Caki2 (cell line): ENCODE measurements at places on chromosomes 7 and 10. TPM values are rescaled to one million over a fixed set of nuclear protein-coding genes. Genes with fewer than 3 reads are reported as not detected.

GRCh38 chr10:45627412-45628048, 45.0 kb downstream of the ZFAND4 start:
- DNase-seq: no peak

GRCh38 chr7:120877701-120878100, 19.8 kb upstream of the TSPAN12 start:
- DNase-seq: no peak

DNA sequence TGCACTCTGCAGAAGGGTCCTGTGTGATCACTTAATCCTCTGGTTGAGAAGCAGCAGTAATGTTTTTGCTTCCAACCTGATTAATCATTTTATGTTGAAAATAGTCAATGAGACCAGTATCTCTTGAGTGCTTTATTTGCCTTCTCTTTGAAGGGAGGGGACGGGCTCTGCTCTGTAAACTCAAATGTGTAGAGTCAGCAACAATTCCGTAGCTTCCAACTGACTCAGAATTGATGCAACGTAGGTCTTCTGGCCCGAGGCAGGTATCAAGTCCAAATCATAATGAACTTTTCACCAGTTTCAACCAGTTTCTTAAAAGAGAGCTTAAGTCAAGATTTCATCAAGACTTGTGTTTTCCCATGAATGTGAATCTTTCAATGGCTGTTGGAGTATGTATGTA, 26.3 kb downstream of the GUSB start:
- no peak for DNase-seq

DNA sequence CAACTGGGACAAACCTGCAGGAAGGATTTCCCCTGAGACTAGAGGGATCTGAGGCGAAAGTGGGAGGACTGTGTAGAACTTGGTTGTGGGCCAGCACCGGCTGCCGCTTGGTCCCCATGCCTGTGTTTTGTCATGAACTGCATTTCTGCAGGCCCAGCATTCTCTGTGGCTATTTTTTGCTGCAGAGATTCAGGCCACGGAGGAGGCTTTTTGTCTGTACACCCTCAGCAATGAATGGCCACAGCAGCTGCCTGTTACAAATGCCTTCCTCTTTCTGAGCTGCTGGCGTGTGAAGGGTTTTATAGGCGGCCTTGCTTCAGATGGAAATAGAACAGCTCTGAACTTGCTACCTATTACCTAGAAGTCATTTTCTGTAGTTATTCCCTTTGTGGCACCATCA, 164.4 kb downstream of the SH2D4B start:
- DNase-seq: no peak

GRCh38 chr7:150626696-150627095, 5.5 kb downstream of the GIMAP6 start:
- no peak for DNase-seq

DNA sequence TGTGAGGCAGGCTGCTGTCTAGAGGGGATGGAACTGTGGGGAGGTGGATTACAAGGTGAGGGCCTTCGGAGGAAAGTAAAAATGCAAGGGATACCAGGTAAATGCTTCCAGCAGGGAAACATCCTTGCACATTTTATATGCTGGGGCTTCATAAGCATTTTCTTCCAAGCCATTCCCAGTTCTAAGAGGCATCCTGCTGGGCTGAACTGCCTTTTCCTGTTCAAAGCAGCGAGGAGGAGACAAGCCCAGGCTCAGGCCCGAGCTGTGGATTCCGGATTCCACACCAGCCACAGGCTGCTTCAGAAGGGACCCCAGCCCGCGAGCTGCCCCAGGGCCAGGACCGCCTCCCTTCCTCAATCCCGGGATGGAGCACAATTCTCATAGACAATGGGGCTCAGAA, 249.7 kb downstream of the TNS3 start:
- DNase-seq: no peak

- no peak for DNase-seq
Measured at GRCh38 chr7:102248456-102249395, 37.9 kb upstream of the SH2B2 start.

DNA sequence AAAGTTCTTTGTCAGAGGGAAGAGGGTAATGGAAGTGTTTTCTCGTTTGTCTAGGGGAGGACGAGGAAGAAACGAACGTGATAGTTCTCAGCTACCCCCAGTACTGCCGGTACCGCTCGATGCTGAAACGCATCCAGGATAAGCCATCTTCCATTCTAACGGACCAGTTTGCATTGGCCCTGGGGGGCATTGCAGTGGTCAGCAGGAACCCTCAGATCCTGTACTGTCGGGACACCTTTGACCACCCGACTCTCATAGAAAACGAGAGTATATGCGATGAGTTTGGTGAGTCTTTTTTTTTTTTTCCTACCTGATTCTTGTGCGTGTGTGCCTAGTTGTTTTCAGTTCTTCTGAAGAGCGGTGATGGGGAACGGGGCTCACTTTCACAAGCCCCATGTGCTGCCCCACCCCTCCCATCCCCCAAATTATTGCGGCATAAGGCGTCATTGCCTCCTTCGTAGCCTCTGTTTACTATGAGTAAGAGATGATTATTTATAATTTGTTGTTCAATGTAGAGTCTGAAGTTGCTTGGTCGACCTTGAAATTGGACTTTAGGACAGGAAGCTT, 98.6 kb downstream of the ARID5B start:
- DNase-seq: no peak

- peak; percentile 30 for DNase-seq
Measured at GRCh38 chr10:103265717-103266329, 11.1 kb upstream of the INA start.

- DNase-seq: no peak
Measured at GRCh38 chr7:32285698-32286097, 204.5 kb downstream of the LSM5 start.

DNA sequence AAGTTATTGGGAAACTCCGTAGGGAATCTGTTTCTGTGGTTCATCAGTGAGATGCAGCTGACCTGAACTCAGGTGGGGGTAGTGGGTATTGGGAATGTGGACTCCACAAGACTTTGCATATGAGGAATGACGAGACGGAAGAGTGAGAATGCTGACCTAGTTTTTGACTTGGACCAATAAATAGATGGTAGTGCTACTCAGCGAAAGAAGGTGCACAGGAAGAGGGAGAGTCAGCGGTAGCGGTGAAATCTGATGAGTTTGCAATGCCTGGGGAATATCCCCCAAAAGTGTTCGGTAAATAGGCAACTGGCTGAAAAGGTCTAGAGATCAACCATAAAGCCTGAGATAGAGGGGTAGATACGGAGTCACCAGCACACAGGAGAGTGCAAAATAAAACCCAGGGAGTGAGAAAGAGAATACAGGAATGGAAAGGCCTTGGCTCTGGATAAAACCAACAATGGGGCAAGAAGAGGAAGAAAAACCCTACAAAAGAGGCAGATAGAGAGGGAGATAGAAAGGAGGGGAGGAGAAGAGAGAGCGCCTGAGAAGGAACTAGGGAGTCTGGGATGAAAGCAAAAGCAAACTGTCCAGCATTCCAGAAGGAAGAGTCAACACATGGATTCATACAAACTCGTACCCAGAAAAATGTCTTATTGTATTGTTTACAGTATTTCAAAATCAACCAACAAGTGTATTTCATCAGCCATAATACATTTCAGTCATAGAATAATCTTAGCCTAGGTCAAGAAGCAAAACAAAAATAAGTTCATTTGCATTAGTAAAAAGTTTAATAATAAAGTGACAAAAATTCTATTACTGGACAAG, 5.4 kb downstream of the ARHGAP21 start:
- DNase-seq: no peak

- no peak for DNase-seq
Measured at GRCh38 chr10:50545846-50546245, 77.9 kb downstream of the SGMS1 start.

GRCh38 chr10:128704716-128705115, 578.5 kb upstream of the MKI67 start:
- DNase-seq: no peak

- DNase-seq: no peak
Measured at GRCh38 chr7:36266683-36267082, 113.6 kb downstream of the EEPD1 start.

GRCh38 chr10:111756217-111757061, 427.1 kb downstream of the GPAM start:
- peak; percentile 27 for DNase-seq

DNA sequence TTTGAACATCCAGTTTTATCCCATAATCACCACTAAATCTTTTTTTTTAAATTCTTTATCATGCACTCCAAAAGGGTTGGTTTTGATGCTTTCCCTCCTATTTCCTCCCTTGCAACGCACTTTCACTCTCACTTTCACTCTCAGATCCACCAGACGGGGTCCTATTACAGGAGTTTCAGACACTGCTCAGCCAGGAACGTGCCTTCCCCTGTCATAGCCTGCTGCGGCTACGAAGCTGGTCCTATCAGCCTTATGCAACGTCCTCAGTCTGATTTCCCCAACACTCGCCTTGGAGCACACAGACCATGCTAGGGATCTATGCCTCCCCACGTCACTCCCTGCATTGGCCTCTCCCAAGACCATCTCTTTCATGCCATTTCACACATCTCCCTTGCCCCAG, 23.4 kb downstream of the ZPBP start:
- DNase-seq: no peak

DNA sequence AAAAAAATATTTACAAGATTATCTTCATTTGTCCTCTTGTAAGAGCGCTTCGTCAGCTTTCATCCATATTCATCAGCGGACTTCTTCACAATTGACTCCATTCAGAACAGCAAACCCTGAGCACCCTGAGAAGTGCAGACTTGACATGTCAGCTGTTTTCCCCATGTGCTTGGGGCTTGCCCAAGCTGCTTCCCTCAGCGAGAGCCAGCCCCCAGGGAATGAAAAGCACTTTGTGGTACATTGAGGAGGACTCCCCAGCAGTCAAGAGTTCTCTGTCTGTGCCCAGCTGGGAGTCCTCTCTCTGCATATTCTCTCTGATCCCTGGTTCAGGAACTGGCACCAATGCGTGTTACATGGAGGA, 22.7 kb downstream of the HKDC1 start:
- DNase-seq: no peak

Gene GNAI1
- 43.1 and 54.4 TPM in 2 replicates for total RNA-seq

Gene OPN4
- total RNA-seq: 0.17 TPM in 1 of 2 replicates, not detected in the other

Gene ADIRF
- not detected in 2 replicates for total RNA-seq

Gene PGAM2
- not detected in 2 replicates for total RNA-seq

Gene MAGI2
- total RNA-seq: 0.84 and 1.5 TPM in 2 replicates

Gene SFTPD
- total RNA-seq: 2.8 TPM in 1 of 2 replicates, not detected in the other

Gene CPEB3
- total RNA-seq: 0.09 and 0.20 TPM in 2 replicates

Gene CYP3A4
- not detected in 2 replicates for total RNA-seq

Gene IGF2BP3
- 68.3 and 72.6 TPM in 2 replicates for total RNA-seq

Gene DYNC1I1
- 0.03 TPM in 1 of 2 replicates, not detected in the other for total RNA-seq

Gene TMEM168
- total RNA-seq: 4.5 and 18.2 TPM in 2 replicates

Gene CYP26A1
- not detected in 2 replicates for total RNA-seq
